ENCODE measurements at places on chromosomes 2 and 18. TPM values are rescaled to one million over a fixed set of nuclear protein-coding genes. Genes with fewer than 3 reads are reported as not detected.

Gene PFN4
- 1.9 TPM for total RNA-seq

- DNase-seq = no peak
These were observed 656.4 kb downstream of the MBD2 start for GRCh38 chr18:53567929-53568574.

- no peak for DNase-seq
These were observed 56.1 kb downstream of the SF3B1 start for GRCh38 chr2:197378494-197379307.

DNA sequence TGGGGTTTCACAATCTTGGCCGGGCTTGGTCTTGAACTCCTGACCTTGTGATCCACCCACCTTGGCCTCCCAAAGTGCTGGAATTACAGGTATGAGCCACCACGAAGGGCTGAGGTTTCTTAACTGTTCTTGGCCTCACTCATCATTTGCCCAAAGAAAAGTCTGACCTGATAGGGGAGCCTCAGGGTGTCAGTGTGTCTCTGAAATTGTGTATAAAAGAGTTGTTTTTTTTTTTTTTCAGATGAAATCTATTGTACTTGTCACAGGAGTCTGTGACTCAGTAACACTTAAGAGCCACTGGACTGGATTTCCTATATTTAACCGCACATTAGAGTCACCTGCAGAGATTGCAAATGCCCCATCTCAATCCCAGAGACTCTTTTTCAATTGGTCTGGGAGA, 16.9 kb downstream of the PMAIP1 start:
- DNase-seq = no peak

- no peak for DNase-seq
These were observed 93.8 kb upstream of the LDAH start for GRCh38 chr2:20916604-20917286.

- DNase-seq = peak; percentile 28
These were observed 316.9 kb upstream of the REV1 start for GRCh38 chr2:99806758-99807157.

DNA sequence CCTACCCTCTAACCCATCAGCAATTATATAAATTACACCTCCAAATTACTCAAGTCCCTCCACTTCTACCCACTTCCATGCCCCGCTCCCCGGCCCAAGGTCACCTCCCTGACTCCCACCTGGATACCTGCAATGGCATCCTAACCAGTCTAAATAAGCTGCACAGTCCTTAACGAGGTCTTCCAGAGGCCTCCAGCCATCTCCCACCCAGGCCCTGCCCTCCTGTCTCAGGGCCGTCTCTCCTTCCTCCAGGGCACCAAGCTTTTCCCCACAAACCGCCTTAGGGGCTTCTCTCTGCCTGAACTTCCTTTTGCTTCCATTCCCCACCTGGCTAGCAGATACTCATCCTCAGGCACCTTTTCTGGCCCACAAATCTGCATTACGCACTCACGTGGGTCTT, 4.8 kb downstream of the L3MBTL4 start:
- DNase-seq = no peak

DNA sequence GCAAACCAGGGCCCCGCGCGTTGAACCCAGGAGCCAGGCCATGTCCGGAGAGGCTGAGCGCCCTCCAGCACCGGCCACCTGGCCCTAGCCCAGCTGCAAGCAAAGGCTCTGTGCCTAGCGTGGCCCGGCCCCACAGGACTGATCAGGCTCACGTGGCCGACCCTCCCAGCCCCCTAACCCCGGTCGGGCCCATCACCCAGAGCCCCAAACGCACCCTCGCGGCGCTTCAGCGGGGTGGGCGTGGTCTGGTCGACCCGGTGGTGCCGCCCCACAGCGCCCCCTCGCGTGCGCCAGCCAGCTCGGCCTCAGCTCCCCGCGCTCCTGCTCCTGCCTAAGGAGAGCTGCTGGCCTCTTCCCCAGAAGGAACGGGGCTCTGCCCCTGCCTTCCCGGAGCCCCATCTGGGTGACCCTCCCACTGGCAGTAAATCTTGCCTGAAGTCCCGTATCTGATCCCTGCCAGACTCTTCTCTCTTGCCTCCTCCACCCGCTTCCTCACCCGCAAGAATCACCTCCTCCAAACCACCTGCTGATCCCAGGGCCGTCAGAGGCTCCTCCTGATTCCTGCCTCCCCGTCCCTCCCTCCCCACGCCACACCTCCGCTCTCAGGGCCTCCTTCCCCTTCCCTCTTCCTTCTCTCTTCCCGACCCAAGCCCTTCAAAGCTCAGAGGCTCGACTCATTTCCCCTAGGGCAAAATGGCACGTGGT, 12.3 kb upstream of the TEX51 start:
- no peak for DNase-seq

DNA sequence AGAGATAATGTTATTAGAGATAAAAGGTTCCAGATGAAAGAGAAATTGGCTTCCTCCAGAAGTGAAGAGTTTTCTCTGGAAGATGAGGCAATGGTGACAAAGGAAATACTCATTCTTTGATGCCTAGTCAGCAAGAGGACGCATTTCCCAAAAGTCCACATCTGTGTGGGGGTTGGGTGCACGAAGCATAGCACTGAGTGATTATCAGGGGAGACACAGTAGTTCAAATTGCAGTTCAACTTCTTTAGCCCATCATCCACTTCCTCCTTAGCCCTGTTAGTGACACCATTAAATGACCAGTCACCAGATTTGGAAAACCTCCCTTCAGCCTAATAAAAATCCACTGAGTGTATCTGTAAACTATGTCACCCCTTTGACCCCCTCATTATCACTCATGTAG, 80.9 kb upstream of the PHLPP1 start:
- DNase-seq = no peak

DNA sequence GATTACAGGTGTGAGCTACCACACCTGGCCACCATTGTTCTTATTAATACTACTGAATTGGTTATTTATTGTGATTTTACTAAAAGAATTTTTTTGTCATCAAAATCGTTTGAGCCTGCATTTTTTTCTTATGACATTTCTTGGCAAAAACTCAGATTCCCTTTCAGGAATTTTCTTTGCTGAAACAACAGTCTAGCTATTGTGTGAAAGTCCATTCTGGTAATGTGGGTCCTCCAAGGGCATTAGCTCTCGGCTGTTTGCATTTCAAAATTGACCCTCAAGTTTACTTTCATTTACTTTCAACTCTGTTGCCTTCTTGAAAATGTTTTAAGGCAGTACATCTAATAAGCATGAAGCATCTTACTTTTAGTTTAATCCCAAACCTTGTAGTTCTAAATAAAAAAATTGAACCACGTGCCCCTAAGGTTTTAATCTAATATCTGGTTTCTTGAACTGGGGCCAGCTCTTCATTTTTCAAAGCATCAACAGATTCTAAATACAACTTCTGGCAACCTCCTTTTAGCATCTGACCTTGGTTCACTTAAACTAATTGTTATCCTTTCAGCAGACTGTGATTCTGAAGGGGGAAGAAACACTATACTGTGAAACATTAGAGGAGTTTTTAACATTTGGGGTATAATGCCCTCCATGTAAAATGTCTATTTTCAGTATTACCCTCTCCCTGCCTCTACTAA, 325.2 kb upstream of the RAB12 start:
- DNase-seq = no peak

GRCh38 chr2:169895294-169895985, 68.2 kb downstream of the UBR3 start:
- no peak for DNase-seq

DNA sequence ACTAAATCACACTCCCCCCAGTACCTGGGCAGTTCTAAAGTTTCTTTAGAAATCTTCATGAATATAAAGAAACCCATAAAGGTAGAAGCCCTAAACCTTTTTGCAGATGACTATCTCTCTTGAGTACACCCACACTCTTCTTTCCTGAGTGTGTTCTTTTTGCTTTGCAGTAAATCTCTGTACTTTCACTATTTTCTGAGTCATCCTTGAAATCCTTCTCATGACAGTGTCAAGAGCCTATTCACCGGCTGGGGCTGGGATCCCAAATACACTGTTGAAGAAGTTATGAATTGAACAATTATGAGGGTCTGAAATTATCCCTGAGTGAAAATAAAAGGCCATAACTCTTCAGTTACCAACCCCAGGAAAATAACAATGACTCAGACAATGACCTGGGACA, 133.9 kb upstream of the CCDC195 start:
- no peak for DNase-seq

GRCh38 chr18:63192126-63192884, 127.3 kb downstream of the BCL2 start:
- DNase-seq = no peak

- DNase-seq = no peak
These were observed 158.0 kb upstream of the KLHL14 start for GRCh38 chr18:32930695-32931301.

- no peak for DNase-seq
These were observed 64.6 kb downstream of the DSEL start for GRCh38 chr18:67451960-67452359.
